Foreskin melanocyte (primary cell): ENCODE measurements at places on chromosomes 6 and 20.

- DNase-seq = peak; percentile 20
Observed at GRCh38 chr20:50056951-50057713, 55.8 kb downstream of the UBE2V1 start.

DNA sequence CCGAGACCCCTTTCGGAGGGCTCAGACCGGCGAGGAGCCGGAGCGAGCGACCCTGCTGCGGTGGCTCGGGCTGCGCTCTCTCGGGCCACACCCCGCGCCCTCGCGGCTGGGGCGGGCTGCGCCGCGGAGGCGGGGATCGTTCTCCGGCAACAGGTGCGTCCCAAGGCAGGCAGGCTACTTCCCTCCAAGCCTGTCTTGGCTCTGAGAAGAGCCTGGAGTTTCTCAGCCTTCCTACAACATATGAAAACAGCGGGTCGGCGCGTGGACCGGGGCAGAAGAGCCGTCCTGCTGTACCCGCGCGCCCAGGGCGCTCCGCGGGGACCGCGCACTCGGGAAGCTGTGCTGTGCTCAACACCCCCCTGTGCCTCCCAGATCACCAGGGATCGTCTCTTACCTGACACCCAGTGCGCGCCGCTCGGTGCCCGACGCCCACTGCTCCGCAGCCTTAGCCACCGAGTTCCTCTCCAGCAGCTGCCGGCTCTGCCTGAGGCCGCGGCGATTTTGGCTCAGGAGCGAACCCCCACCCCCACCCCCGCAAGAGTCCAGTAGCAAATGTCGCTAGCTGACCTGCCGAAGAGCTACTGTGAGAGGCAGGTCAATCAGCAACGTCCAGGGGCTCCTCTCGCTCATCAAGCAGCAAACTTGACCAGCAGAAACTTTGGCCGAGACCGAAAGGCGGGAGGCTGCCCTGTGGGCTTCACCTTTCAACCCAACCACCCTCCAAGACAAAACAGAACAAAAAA, 3.7 kb upstream of the OLIG3 start:
- no peak for DNase-seq

- DNase-seq = no peak
Observed at GRCh38 chr20:64121586-64121985, 14.2 kb upstream of the NPBWR2 start.

DNA sequence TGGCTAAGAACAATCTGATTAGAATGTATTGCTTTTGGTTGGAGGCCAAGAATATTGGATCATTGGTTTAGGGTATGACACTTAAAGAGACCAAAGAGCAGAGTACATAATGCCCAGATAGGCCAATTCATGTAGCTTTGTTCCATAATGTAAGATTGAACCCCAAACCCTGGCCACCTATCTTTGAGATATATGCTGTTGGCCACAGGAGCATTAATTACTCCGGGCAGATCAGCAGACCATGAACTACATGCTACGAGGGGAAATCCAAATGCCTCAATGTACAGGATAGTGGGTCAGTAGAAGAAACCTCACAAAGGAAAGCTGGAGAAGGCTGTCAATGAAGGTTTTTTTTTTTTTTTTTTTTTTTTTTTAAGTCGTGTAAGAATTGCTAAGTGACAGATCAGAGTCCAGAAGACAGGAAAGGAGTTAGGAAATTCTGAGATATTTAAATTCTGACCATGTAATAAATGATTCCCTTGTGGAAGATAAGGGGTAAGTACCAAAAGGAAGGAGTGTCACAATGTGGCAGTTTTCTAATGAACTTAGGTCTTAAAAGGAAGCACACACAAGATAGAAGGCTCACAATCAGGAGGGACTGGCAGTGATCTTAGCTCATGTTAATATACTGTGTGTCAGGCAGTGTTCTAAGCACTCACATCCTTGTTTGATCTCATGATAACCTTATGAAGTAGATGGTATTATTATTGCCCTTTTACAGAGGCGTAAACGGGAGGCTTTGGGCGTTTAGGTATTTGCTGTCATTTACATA, 61.4 kb downstream of the CARMIL1 start:
- no peak for DNase-seq

DNA sequence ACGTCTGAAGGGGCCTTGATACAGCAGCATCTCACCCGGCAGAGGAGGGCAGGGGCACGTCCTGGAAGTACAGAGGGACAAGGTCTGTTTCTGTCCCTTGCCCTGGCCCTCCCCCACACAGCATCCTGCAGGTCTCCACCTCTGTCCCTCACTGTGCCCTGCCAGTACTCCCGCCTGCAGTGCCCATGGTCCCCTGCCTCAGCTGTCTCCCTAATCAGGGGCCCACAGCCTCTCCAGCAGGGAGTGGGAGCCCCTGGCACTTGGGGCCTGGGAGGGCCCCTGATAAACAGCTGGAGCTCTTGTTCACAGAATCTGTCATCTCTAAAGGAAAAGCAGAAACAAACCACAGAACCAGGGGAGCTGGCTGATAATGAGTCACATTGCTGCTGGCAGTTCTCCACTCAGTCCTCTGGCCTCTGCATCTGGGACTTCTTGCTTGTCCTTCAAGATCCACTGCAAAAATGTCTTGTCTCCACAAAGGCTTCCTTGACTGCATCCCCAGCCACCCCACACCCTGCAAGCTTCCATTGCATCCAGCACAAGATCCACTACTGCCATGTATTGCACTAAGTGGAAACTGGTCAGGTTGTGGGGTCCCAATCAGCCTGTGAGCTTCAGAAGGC, 33.2 kb upstream of the TAF8 start:
- DNase-seq = peak; percentile 80

DNA sequence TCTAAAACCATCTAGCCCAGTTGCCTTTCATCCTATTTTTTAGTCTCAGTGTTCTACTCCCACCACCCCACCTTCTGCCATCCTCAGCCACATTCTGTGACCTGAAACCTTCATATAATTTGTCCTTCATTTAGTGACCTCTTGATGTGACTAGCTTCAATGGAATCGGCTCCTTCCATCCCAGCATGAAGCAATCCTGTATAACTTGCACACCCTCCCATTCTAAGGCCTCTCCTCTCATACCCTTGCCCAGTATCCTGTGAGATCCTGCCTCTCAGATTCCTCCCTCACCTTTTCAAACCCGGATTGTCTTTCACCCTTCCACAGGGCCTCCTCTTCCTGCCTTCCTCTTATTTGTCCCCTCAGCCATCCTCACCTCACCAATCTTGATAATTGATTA, 3.1 kb downstream of the ZNF76 start:
- DNase-seq = no peak

DNA sequence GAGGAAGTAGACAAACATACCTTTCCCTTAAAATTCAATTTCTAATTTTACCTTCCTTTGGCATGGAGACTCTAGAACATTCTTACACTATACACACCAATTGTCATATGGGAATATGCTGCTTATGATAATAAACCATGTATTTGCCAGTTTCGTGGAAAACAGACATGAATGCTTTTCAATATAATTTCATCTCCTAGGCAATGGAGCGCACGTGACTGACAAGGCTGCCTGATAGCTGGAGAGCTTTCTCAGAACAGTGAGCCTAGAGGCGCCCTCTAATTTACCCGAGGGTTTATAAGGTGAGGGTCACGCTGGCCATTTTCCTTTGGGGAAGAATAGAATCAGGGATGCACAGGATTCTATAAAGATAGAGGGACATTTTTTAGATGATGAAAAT, 56.5 kb downstream of the PRR18 start:
- no peak for DNase-seq

DNA sequence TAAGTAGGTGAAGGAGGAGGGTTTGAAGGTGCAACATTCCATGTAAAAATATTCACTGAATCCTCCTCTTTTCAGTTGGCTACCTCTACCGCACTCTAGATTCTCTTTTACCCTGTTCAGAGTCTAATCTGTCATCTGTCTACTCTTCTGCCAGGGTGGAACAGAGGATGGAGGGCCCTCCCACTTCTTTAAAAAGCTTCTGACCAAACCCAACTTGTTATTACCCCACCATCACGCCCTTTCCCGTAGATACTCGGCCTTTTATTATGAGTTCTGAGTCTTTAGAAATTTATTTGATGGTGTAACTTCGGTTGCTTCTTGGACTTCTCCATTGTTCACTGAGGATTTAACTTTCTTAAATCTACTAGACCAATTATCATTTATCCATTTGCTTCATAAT, 11.7 kb downstream of the STX11 start:
- DNase-seq = no peak

GRCh38 chr6:16344756-16345155, 106.4 kb downstream of the GMPR start:
- no peak for DNase-seq

- no peak for DNase-seq
Observed at GRCh38 chr20:10004900-10005299, 29.9 kb upstream of the ANKEF1 start.

DNA sequence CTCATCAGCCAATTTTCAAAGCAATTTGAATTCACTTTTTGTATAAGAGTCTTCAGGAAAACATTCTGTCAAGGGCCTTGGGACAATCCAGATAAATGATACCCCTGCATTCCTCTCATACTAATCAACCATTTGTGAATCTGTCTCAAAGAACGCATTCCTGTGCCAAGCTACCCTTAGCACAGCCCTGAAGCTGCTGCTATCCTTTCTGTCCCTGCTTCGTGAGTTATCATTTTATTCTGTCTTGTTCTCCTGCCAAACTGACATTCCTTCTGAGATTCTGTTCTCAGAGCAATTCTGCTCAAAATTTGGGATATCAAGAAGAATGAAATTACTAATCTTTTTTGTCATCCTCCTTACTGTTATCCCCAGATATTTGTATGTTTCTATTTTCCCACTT, 213.9 kb upstream of the STXBP5 start:
- no peak for DNase-seq

GRCh38 chr6:36116066-36116864, 14.0 kb upstream of the MAPK13 start:
- DNase-seq = no peak

DNA sequence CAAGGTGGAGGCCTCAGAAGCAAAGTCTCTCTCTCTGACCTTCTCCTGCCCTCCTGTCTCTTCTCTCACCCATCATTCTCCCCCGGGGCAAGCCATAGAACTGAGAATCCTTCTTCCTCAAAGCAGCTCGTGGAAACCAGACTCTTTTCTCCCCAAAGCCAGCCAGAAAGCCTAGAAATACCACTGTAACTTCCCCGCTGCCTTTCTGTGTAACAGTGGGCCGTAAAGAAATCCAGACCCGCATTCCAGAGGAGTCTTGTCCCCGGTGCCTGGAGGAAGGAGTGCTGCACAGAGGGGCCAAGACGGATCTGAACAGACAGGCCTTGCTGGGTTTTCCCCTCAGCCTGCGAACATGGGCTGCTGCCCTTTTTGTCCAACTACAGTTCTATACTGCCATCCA, 977 bp upstream of the SLC22A2 start:
- DNase-seq = no peak

DNA sequence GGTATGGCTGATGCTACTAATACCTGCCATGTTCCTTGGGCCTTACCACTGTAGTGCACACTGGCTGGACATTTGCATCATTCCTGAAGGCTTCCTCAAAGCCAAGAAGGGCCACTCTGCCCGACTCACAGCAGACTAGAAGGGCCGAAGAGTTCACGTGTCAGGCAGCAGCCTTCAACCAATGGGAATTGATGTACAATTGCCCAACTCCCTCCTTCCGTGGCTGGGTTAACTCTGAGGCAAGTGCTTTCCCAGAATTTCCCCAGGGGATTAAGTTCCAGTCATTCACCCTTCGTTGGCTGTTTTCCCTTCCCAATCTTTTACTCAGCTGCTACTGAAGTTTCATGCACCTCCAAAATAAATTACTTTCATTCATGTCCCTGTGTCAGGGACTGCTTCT, 29.8 kb downstream of the PSMB9 start:
- DNase-seq = no peak

- no peak for DNase-seq
Observed at GRCh38 chr6:125787791-125788190, 3.0 kb upstream of the NCOA7 start.

GRCh38 chr6:139597087-139597763, 222.8 kb upstream of the CITED2 start:
- DNase-seq = no peak

GRCh38 chr6:13273202-13273930, 55.0 kb downstream of the TBC1D7 start:
- no peak for DNase-seq

DNA sequence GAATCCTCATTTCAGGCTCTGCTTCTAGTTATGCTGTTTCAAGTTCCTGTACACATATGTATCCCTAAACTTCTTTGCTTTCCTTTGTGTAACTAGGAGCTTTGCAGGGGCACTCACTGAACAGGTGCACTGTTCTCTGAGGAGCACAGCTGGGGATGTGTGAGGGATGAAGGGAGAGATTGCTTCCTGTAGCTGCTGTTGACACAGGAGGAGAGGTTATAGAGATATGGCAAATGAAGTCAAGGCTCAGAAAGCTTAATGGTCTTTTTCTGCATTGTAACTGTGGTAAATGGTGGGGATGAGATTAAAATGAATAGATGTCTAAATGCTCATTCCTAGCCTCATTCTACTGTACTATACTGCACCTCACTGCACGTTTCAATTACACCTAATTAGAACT, 454.3 kb downstream of the BTBD3 start:
- no peak for DNase-seq

- no peak for DNase-seq
Observed at GRCh38 chr6:43454290-43454695, 1.1 kb downstream of the DLK2 start.

- DNase-seq = no peak
Observed at GRCh38 chr20:17928211-17928611, 40.4 kb downstream of the SNX5 start.

GRCh38 chr6:125066964-125067363, 86.6 kb upstream of the TPD52L1 start:
- DNase-seq = no peak

DNA sequence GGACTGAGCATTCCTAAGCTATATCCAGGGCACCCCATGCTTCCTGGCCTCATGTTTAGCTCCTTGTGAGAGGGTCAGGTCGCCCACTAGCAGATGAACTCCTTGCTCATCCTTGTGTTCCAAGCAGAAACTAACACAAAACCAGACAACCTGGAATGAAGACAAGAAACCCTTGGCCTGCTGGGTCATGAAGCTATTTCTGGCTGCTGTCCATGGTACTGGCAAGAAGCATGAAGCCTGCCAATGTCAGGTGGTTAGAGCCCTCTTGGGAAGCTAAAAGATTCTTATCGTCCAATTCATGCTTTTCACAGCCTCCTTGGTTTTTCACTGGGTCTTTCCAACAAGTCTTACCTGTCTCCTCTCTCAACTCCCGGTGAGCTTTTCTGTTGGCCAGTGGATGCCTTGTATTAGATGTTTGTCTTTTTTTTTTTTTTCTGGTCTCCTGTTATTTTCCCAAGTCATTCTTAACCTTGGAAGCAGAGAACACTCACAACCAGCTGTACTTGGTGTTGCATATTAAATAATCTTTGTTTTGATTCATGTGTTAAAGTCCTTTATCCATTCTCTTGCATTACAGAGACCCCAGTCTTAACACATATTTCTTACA, 180.3 kb downstream of the ANKRD60 start:
- peak; percentile 17 for DNase-seq
